ENCODE measurements at places on chromosomes 1 and 21.

- DNase-seq = peak; percentile 39
These were observed 140.2 kb upstream of the HOOK1 start for GRCh38 chr1:59674595-59674994.

- no peak for DNase-seq
These were observed 87.7 kb downstream of the ST6GALNAC3 start for GRCh38 chr1:76162254-76162653.

- no peak for DNase-seq
These were observed 60.8 kb upstream of the RBM34 start for GRCh38 chr1:235221653-235222375.

DNA sequence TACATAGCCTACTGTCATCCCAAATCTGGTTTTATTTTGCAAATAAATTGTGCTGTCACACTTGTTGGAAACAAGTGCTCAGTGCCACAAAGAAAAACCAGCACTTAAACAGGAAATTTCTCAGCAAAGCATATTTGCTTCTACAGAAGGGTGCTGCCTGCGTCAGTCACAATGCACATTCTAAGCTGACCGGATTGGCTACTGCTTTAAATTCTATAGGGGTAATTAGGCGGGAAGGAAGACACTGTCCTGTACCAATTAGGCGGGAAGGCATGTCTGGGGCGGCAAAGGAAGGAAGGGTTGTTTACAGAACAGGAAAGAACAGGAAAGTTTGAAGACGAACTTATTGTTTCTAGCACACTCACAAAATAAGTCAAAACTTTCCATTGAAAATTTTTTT is 2.8 kb downstream of the IFI16 start:
- no peak for DNase-seq

GRCh38 chr1:66012106-66012784 is 219.6 kb downstream of the PDE4B start:
- peak; percentile 42 for DNase-seq

GRCh38 chr1:12001996-12002493 is 17.3 kb upstream of the MIIP start:
- no peak for DNase-seq

GRCh38 chr1:235972311-235972689 is 92.6 kb downstream of the NID1 start:
- DNase-seq = peak; percentile 69

DNA sequence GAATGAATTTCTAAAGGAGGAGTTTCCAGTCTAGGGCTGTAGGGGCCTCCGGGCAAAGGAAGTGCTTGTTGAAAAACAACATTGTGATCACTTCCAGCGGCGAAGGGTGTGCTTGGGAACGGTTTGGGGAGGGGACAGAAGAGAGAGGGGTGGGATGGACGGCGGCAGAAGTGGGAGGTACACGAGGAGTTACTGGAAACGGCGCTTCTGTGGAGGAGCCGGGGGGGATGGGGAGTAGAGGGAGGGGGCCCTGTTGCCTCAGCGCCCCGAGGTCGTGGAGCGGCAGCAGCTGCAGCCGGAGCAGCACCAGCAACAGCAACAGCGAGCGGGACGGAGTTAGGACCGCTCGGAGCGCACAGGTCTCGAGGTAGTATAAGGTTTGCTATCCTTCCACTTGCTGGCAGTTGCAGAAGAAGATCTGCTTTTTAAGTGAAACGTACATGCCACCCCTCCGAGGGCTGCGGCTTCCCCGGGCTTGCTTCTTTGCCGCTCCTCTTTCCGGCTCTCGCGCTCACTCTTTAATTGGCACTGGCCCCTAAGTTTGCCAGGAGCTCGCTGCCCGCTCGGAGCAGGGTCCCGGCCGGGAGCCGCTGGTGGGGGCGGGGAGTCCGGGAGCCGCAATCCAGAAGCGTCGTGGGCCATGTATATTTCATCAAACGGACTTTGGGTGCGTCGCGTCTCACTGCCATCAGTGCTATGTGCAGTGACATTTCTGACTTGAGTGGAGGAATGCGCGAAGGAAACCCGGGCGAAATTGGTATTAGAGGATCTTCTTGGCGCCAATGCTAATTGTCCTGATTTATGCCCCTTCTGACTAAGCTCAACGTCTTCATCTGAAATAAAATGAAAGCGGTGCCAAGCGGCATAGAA is 771 bp upstream of the NTNG1 start:
- DNase-seq = peak; percentile 74

GRCh38 chr1:37410815-37411214 is 63.6 kb upstream of the ZC3H12A start:
- peak; percentile 61 for DNase-seq

- DNase-seq = no peak
These were observed 373.9 kb upstream of the SPAG17 start for GRCh38 chr1:118558933-118559332.
